Lower leg skin (tissue), 4 donors: ENCODE measurements at places on chromosomes 1 and 21.
A peak's percentile ranks its signal among the peaks of the same experiment; 100 is the strongest.

DNA sequence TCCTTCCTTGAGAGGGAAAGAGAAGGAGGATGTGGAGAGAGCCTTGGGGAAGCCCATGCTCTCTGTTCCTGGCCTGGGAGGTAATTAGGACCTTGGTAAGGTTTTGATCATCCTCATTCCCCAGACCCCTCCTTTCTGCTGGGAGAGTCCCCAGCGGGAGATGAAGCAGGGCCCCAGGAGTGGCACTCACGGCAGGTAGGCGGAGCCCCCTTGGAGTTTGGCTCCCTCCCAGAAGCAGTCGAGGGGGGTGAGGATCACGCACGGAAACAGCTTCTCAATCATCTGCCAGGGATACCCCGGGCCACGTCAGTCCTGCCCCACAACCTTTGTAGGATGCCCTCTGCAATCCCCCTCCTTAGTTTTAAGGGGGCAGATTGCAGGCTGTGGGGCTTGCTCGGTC lies 11.5 kb downstream of the PTCH2 start:
- DNase-seq = no peak

DNA sequence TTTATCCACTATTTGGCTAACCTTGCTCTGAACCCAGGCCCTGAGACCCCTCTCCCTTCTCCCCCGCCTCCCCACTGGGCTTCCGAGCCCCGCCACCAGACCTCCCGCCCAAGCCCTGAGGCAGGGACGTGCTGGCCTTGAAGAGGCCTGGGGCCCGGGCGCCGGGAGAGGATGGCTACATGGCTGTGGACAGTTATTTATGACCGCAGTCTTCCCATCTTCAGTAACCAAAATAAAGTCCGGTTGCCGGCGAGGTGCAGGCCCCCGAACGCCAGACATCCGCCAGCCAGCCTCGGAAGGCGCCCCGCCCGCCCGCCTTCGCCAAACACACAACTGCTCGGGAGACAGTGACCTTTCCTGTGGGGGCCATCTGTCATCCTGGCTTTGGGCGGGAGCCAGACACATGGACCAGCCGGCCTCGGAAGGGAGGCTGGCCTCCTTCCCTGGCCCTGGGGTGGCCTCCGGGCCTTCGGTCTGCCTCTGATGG lies 69.0 kb downstream of the DHRS3 start:
- peak; percentile 92 for DNase-seq

DNA sequence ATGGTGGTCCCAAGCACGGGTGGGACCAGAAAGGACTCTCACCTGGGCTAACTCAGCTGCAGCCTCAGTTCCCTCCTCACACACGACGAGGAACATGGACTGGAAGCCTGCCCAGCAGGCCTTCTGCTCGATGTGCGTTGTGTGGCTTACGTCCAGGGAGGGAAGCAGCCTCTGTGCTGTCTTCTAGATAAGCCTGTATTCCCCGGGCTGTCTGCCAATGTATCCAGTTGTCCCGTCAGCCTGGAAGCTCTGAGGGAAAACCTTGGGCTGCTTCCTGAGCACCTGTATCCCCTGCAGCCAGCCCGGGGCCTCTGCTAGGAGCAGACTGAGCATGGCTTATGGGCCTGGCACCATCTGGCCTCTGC lies 10.5 kb downstream of the PCSK9 start:
- DNase-seq = no peak

GRCh38 chr1:155030243-155030795 lies 3.3 kb downstream of the DCST2 start:
- DNase-seq = no peak

- DNase-seq = peak; percentile 43
Measured at GRCh38 chr21:33362044-33362555, 37.3 kb downstream of the IFNAR1 start.

- no peak for DNase-seq
Measured at GRCh38 chr1:27341525-27342252, at the start of gene SYTL1. TSS of gene SYTL1 (plus strand) at chr1:27342022. CDS start at chr1:27345335, 3,313 bp downstream.

DNA sequence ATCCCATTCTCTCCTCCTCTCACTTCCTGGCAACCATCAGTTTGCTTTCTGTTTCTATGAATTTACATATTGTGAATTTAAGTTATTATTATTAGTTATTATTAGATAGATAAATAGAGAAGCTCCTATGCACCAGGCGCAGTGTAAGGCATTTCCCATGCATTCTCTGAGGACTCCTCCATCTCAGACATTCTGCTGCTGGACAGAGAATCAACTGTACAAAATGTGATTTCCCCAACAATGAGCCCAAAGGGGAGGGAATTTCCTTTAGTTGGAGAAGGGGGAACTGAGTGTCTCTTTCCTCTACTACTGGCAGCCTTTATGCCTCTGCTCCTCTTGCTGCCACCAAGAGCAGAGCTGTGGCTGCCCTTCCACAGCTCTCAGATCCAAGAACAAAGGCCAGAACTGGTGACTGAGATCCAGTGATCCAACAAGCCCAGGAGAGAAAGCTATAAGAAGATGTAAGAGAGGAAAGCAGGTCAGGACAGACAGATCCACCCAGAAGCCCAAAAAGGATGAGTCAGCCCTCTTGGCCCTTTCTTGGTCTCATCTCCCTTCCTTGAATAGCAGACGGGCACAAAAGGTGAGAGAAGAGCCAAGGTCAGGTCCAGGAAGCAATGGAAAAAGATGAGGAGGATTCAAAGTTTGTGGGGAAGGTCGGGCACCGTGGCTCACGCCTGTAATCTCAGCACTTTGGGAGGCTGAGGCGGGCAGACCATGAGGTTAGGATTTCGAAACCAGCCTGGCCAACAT lies 3.5 kb upstream of the IVL start:
- no peak for DNase-seq
